ENCODE measurements at places on chromosomes 1 and 21. TPM values are rescaled to one million over a fixed set of nuclear protein-coding genes. Genes with fewer than 3 reads are reported as not detected.
A peak's percentile ranks its signal among the peaks of the same experiment; 100 is the strongest.

- no peak overlapping the region for H3K4me3 ChIP-seq
- no peaks in the 10 kb centered on the region for H3K36me3 ChIP-seq
- H3K27ac ChIP-seq, result no peak overlapping the region
- peaks cover 58% of the 10 kb centered on the region for H3K27me3 ChIP-seq
- H3K4me1 ChIP-seq, result no peaks in the 10 kb centered on the region
These were observed 88.0 kb upstream of the ZBTB40 start for GRCh38 chr1:22363403-22364325.

GRCh38 chr1:99429754-99430153 lies 165.5 kb downstream of the PLPPR4 start:
- no peaks in the 10 kb centered on the region for H3K36me3 ChIP-seq
- no peak for DNase-seq
- H3K27ac ChIP-seq, result no peak overlapping the region
- H3K4me3 ChIP-seq, result no peak overlapping the region

DNA sequence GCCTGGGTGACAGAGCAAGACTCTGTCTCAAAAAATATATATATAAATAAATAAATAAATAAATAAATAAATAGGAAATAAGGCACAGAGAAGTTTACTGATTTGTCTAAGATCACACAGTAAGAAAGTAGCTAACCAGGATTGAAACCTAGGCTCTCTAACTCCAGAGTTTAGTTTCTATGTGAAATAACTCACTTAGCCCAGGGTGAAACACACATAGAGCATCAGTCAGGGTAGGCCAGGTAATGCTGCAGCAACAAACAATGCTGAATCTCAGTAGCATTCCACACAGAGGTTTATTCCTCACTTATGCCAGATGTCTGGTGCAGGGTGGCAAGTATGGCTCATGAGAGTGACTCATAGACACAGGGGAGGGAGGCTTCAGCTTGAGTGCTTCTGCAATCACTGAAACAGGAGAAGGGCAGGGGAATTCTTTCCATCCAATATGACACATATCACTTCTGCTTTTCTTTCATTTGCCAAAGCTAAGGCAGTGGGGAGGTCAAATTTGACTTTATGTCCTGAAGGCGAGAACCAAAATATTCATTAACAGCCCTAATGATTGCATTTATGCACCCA lies 37.1 kb upstream of the KANK4 start:
- no peak overlapping the region for H3K4me3 ChIP-seq
- H3K36me3 ChIP-seq, result no peaks in the 10 kb centered on the region
- H3K4me1 ChIP-seq, result 0 out of 2 replicates have a peak, but pooled peaks cover 4% of the 10 kb centered on the region
- DNase-seq, result peak; percentile 92
- no peaks in the 10 kb centered on the region for H3K27me3 ChIP-seq
- no peak overlapping the region for H3K27ac ChIP-seq

- no peak overlapping the region for H3K27ac ChIP-seq
- no peaks in the 10 kb centered on the region for H3K4me1 ChIP-seq
- DNase-seq, result no peak
- no peak overlapping the region for H3K4me3 ChIP-seq
- H3K27me3 ChIP-seq, result no peaks in the 10 kb centered on the region
These were observed 63.9 kb upstream of the EFHD2 start for GRCh38 chr1:15345705-15346345.

DNA sequence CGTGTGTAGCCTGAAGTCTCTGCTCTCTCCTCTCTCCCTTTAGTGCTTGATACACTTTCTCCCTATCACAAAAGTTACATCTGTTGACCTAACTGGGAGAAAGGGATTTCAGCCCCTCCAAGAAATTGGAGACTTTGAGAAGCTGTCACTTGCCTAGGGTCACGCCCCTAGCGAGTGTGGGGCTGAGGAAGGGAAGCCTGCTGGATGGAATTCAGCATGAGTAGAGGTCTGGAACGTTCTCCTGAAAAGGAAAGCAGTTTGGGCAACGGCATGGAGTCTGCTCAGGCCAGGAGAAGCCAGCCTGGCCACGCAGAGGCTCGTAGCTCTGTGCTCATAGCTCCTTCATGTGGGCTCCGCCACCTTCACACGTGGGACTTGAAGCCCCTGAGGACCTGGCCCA lies 22.4 kb downstream of the COL16A1 start:
- no peak overlapping the region for H3K4me3 ChIP-seq
- DNase-seq, result no peak
- H3K27me3 ChIP-seq, result no peaks in the 10 kb centered on the region
- H3K27ac ChIP-seq, result no peak overlapping the region
- H3K36me3 ChIP-seq, result peaks cover 10% of the 10 kb centered on the region

- no peak overlapping the region for H3K4me3 ChIP-seq
- H3K27me3 ChIP-seq, result no peaks in the 10 kb centered on the region
- no peak overlapping the region for H3K27ac ChIP-seq
- H3K4me1 ChIP-seq, result 0 out of 2 replicates have a peak, but pooled peaks cover 5% of the 10 kb centered on the region
- no peak for DNase-seq
These were observed 231.1 kb upstream of the RUNX1 start for GRCh38 chr21:35280231-35280630.

- no peaks in the 10 kb centered on the region for H3K27me3 ChIP-seq
- H3K4me1 ChIP-seq, result no peaks in the 10 kb centered on the region
- H3K27ac ChIP-seq, result no peak overlapping the region
These were observed 38.8 kb downstream of the DTL start for GRCh38 chr1:212074313-212074712.

GRCh38 chr1:167555971-167556714 lies 2.6 kb upstream of the CREG1 start:
- no peaks in the 10 kb centered on the region for H3K27me3 ChIP-seq
- DNase-seq, result peak; percentile 72
- no peaks in the 10 kb centered on the region for H3K4me1 ChIP-seq
- H3K36me3 ChIP-seq, result no peaks in the 10 kb centered on the region

DNA sequence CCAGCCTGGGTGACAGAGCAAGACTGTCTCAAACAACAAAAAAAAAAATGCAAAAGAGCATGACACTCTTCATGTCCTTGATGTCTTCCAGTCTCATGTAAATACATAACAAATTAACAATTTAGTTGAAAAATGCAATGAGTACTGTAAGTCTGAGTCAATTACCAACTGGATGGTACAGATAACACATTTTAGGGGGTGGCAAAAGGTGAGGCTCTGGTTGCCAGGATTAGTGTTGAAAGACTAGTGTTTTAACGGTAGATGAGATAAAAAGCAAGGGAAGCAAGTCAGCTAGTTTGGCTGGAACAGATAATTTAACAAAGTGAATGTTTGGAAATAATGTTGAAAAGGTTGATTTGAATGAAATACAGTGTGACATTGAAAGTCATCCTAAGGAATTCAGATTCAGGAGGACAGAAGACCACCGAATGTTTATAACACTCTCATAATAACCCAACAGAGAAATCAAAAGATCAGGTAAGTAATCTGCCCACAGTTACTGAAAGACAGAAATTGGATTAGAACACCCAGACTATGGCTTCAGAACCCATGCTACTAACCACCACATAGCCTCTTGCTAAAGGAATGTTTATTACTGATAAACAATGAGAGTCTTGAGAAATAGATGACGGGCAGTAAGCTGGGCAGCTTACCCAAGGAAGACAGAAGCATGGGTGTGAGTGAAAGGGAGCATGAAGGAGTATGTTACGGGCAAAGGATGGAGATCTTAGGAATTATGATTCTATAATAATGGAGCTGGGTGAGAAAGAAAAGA lies 312.4 kb downstream of the HMCN1 start:
- H3K4me3 ChIP-seq, result no peak overlapping the region
- H3K36me3 ChIP-seq, result no peaks in the 10 kb centered on the region
- DNase-seq, result no peak

GRCh38 chr1:178371933-178372388 lies 124.8 kb downstream of the CLEC20A start:
- H3K4me3 ChIP-seq, result peak overlapping the region; percentile 63
- H3K27ac ChIP-seq, result peak overlapping the region; percentile 10
- H3K27me3 ChIP-seq, result no peaks in the 10 kb centered on the region
- H3K36me3 ChIP-seq, result no peaks in the 10 kb centered on the region
- peaks cover 32% of the 10 kb centered on the region for H3K4me1 ChIP-seq

Gene PDC
- total RNA-seq, result 0.63 TPM

- no peaks in the 10 kb centered on the region for H3K27me3 ChIP-seq
- no peak overlapping the region for H3K4me3 ChIP-seq
- DNase-seq, result no peak
- no peak overlapping the region for H3K27ac ChIP-seq
These were observed 29.2 kb downstream of the MIS18A start for GRCh38 chr21:32249511-32250280.

DNA sequence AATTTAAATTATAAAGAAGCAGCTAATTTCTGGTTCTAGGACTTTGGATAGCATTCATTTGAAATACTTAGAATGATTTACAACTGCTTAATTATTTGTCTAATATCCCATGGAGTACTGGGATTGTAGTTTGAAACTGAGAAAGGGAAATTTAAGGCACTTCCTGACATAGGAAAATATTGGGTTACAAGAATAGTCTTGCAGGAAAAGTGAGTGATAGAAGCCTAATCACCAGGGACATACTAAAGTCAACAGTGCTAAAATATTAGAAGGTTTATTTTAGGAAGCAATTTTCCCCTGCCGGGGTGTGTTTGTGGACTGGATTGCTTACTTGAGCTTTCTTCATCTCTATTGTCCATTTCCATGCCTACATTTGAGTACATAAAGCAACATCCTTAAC lies 661.6 kb downstream of the ADGRL2 start:
- no peak overlapping the region for H3K4me3 ChIP-seq
- no peaks in the 10 kb centered on the region for H3K4me1 ChIP-seq
- no peaks in the 10 kb centered on the region for H3K27me3 ChIP-seq
- H3K27ac ChIP-seq, result no peak overlapping the region
- DNase-seq, result no peak

Gene ZBTB8A
- 5.3 TPM for total RNA-seq

DNA sequence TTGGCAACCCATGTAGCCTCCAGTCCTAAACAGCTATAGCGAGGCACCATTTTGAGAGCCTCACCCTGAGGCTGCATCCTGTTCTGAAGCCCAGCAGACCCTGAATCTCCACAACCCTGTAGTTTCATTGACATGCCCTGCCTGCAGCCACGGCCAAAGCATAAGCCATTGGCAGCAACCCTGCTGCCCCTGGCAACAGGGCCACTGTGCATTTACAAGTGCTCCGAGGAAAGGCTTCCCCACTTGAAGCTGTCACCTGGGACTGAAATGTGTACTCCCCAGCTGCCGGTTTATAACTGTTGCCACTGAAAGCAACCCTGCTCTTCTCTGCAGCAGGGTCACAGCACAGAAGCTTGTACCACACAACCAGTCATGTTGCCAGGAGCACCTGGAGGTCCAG lies 124.2 kb upstream of the OLFM3 start:
- no peak for DNase-seq
- H3K36me3 ChIP-seq, result no peaks in the 10 kb centered on the region
- no peaks in the 10 kb centered on the region for H3K4me1 ChIP-seq
- H3K27me3 ChIP-seq, result no peaks in the 10 kb centered on the region
- H3K27ac ChIP-seq, result no peak overlapping the region

- no peaks in the 10 kb centered on the region for H3K36me3 ChIP-seq
- no peaks in the 10 kb centered on the region for H3K4me1 ChIP-seq
- no peak for DNase-seq
- no peaks in the 10 kb centered on the region for H3K27me3 ChIP-seq
- H3K27ac ChIP-seq, result no peak overlapping the region
These were observed 257.1 kb upstream of the PTBP2 start for GRCh38 chr1:96464522-96464921.

Gene ST6GALNAC3
- total RNA-seq, result not detected

Gene DNAJC28
- total RNA-seq, result 0.38 TPM

Gene HAO2
- total RNA-seq, result not detected

GRCh38 chr1:21904704-21905520 lies 32.2 kb downstream of the HSPG2 start:
- peak; percentile 92 for DNase-seq
- H3K4me1 ChIP-seq, result peaks cover 67% of the 10 kb centered on the region
- H3K36me3 ChIP-seq, result peaks cover 5% of the 10 kb centered on the region
- H3K4me3 ChIP-seq, result no peak overlapping the region
- H3K27me3 ChIP-seq, result no peaks in the 10 kb centered on the region

Gene FMO5
- 4.9 TPM for total RNA-seq

Gene LRRC53
- not detected for total RNA-seq

- peak; percentile 28 for DNase-seq
- peaks cover 21% of the 10 kb centered on the region for H3K36me3 ChIP-seq
- no peaks in the 10 kb centered on the region for H3K27me3 ChIP-seq
These were observed 20.4 kb downstream of the ODF2L start for GRCh38 chr1:86375688-86376087.

DNA sequence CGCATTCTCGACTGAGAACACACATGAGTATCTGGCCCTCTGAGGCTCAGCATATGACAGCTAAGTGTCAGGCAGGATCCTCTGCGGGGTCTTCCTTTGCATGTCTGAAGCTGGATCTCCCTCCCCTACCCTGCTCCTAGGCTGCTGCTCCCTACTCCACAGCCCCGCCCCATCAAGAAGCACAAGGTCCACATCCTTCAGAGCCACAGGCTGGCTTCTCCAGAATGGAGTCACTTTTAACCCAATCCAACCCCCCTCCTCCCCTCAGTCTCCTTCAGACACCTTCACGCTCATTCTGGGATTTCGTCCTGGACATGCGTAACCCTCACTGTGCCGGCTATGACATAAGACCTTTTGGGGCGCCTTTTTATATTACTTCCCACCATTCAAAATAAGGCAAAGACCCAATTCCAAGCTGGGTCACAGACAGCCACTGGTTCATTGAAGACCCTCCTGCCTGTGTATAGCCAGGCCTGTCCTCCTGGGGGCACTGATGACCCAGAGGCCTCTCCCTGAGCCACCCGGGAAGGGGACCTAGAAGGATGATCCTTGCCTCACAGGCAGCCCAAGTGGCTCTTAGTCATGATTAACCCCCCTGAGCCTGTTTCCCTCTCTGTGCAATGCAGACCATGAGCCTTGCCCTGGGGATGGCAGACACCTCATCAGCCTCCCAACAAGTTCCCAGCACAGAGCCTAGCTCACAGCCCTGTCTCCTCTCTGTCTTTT lies 4.7 kb downstream of the ADGRB2 start:
- no peaks in the 10 kb centered on the region for H3K36me3 ChIP-seq
- DNase-seq, result peak; percentile 44
- no peak overlapping the region for H3K27ac ChIP-seq
- H3K27me3 ChIP-seq, result no peaks in the 10 kb centered on the region

- DNase-seq, result peak; percentile 87
- H3K36me3 ChIP-seq, result no peaks in the 10 kb centered on the region
- H3K27me3 ChIP-seq, result no peaks in the 10 kb centered on the region
- peak overlapping the region; percentile 84 for H3K27ac ChIP-seq
These were observed 406.5 kb downstream of the DUSP10 start for GRCh38 chr1:221335161-221336101.

DNA sequence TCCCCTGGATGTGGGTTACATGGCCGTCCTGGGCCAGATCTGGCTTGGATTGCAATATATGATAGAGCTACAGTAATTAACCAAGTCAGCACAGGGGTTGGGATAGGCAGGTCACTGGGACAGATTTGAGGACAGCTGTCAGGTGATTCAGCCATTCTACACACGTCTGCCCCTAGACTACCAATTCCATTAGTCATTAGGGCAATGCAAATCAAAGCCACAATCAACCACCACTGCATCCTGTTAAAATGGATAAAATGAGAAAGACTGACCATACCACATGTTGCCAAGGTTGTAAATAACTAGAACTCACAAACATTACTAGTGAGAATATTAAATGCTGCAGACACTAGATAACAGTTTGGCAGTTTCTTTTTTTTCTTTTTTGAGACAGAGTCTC lies 16.0 kb downstream of the C21orf58 start:
- H3K4me3 ChIP-seq, result no peak overlapping the region
- H3K36me3 ChIP-seq, result no peaks in the 10 kb centered on the region
- no peak overlapping the region for H3K27ac ChIP-seq
- peak; percentile 62 for DNase-seq
- 0 out of 2 replicates have a peak, but pooled peaks cover 3% of the 10 kb centered on the region for H3K4me1 ChIP-seq
- no peaks in the 10 kb centered on the region for H3K27me3 ChIP-seq

GRCh38 chr1:212242288-212242984 lies 42.8 kb upstream of the PPP2R5A start:
- H3K27me3 ChIP-seq, result no peaks in the 10 kb centered on the region
- no peaks in the 10 kb centered on the region for H3K4me1 ChIP-seq
- H3K4me3 ChIP-seq, result no peak overlapping the region
- no peak overlapping the region for H3K27ac ChIP-seq
